Activated CD4-positive, alpha-beta T cell treated with anti-CD3 and anti-CD28 coated beads for 36 hours (primary cell): ENCODE measurements at places on chromosomes 6 and 20.

DNA sequence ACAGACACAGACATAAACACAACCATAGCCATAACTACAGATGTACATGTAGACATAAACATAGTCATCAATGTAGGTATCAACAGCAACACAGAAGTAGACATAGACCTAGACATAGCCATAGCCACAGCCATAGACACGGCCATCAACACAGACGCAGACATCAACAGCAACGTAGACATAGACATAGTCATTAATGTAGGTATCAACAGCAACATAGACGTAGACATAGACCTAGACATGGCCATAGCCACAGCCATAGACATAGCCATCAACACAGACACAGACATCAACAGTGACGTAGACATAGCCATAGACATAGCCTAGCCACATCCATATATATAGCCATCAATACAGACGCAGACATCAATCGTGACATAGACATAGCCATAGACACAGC is 258.3 kb upstream of the FOXQ1 start:
- DNase-seq = no peak

- DNase-seq = no peak
Observed at GRCh38 chr20:11229772-11230171, 556.0 kb upstream of the JAG1 start.

DNA sequence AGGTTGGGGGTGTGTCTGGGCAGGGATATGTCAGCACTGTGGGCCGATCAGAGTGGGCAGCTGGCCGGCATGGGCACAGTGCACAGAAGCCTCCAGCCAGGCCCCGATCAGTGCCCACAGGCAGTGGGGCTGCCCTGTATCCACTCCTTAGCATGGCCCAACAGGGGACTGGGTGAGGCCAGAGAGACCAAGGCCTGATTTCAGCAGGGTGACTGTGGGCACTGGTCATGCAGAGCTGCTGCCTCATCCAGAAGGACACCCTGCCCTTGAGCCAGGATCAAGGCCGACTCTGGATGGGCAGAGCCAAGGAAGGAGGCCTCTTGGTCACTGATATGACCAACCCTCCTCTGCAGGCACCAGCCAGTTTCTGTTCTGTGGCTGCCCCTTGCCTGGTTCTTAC is 159.7 kb downstream of the CDH4 start:
- DNase-seq = no peak

GRCh38 chr6:53300656-53301551 is 47.8 kb downstream of the ELOVL5 start:
- peak; percentile 41 for DNase-seq

DNA sequence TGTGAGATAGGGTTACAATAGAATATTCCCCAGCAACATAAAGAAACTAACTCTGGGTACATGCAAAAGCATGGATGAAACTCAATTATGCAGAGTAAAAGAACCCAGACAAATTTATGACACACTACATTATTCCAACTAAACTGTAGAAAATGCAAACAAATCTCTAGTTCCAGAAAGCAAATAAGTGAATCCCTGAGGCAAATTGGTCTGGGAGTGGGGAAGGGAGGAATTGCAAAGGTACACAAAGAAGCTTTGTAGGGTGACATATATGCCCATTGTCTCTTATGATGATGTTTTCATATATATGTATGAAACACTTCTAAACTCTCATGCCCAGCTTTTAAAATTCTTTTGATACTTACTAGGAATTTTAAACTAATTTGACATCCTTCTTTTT is 266.0 kb downstream of the CDKAL1 start:
- DNase-seq = no peak

DNA sequence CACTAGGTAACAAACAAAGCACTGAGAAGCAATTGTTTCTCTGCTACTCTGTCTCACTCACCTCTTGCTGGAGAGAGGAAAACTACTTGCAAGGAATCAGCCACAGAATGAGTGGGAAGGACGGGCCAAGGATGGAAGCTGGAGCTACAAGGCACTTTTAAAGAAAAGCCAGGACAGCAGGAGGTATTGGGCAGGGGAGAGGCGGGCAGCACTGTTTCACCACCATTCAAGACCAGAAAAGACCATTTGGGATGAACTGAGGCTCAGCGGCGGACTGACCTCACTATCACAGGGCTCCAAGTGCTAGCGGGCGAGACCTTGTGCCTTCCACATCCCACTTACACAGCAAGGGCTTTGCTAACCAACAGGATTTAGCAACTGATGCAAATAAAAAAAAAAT is 137.4 kb downstream of the IPCEF1 start:
- no peak for DNase-seq

DNA sequence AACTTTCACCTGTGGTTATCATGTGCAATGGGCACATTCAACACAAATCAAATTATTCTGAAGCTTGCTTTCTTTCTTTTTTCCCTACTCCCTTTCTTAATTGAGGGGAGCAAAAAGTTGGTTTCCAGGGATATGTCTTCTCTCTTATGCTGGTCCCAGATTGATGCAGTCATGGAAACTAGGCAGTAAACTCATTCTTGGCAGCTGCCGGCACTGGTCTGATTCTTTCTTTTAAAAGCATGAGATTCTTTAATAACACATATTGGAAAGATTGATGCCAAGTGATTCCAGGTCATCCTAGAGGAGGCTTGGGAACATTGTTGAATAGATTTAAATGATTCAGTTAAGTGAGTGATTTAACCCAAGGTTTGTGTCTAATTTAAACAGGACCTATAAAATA is 29.0 kb downstream of the PTPRA start:
- DNase-seq = no peak

DNA sequence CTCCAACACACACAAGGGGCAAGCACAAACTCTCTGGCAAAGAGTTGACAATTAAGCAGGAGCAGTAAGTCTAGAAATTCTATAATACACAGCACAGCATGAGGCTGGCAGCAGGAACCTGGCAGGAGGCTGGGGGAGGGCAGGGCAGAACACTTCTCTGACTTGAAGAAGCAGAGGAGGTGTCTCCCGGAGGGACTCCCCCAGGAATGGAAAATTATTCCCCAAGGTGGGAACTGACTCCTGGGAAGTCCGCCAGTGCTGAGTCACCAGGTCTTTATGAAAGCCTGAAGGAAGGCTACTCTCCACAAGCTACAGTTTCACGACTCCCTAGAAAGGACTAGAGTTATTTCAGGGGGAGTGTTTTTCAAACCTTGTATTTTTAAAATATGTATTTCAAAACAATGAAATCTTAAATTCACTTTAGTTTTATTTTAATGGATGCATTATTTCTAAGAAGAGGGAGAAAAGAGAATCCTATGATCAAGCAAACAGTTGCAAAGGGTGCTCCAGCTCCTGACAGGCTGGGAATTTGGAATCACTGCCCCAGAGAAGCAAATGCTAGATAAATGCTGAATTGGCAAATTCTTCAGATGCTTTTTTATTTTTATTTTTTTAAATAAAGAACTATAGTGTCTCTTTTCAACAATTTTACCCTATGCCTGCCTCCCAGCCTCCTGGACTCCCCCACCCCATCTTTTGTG is 192.8 kb downstream of the LY86 start:
- DNase-seq = no peak

DNA sequence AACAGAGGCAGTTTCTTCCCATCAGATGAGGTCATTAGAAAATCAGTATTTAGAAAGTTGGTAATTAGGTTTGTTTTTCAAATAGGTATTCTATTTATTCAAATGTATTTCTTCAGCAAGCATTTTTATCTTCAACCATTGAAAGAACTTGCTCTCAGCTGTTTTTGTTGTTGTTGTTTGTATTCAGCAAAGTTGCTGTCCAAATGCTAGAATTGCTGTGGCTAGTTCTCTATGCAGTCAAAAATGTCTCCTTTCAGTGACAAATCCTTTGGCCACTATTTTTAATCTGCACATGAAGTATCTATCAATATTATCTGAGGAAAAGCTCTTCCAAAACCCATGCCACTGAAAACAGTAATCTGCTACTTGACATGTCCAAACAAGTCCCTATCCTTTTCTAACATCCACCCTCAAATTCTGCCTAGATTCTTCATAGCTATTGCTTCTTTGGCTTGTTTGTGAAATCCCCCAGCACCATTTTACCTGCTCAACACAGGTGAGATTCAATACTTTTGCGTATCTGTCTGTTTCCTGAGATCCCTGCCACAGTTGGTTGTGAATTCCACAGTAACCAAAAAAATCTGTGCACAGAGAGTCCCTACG is 1005.4 kb downstream of the GRIK2 start:
- no peak for DNase-seq

DNA sequence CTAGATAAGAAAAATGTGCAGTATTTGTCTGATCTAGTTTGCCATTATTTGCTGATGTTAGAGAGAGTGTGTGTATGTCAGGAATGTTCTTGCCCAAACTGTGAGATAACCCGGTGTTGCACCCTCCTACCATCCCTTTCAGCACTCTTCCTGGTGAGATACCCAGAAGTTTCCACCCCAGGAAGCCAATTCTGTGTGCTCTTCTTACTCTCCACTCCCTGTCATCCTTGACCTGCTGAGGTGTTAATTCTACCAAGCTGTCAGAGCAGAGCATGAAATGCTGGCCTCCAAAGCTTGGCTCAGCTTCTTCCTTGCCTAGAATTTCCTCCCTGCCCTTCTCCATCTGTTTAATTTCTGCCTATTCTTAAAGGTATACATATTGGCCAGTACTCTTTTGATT is 237.3 kb upstream of the CNR1 start:
- DNase-seq = no peak

- DNase-seq = no peak
Observed at GRCh38 chr6:81999270-81999669, 246.8 kb upstream of the TENT5A start.

DNA sequence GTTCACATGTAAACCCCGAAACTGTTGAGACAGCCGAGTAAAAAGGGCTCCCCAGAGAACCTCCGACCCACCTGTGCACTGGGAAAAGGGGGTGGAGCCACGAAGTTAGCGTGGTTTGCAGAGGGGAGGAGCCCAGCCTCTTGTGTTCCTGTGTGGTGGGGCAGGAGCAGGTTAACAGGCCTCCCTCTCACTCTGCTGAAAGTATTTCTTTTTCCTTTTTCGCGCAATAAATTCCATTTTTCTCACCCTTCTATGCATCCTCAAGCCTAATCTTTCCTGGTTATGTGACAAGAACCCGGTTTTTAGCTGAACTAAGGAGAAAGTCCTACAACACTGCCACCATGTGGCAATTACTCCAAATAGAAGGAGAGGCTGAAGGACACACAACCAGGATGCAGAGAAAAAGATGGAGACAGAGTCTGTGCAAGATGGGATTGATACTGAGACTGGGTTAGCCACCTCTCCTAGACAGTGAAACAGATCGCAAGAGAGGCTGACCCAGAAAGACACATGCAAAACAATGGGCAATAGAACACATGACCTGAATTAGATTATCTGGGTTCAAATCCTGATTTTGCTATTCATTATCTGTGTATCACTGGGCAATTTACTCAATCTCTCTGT is 168.7 kb upstream of the PRSS16 start:
- DNase-seq = peak; percentile 48

DNA sequence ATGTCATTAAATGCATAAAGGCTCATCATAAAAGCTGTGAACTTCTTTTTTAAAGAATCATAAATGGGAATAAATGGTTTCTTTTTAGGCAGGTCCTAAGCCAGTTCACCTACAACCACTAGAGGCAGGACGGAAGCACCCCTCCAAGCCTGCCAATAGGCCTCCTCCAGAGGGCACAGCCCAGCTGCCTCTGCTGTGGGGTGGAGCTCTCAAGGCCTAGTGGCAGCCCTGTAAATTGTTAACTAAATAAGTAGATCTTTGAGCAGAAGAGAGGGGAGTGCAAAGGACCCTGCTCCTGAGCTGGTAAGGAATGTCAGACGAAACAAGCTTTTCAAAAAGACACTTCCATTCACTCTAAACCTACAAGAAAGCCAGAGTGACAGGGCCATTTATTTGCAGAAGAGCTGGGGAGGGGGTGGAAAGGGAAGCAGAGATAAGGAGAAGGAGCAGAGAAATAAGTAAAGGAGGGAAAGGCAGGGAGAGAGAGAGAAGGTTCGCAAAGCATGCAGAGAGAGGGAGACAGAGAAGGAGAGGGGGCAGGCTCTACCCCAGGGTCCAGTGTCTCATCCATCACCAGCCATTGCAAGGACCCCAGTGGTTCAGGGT is 18.0 kb upstream of the MAFB start:
- peak; percentile 15 for DNase-seq

GRCh38 chr6:154928325-154928922 is 66.7 kb upstream of the TIAM2 start:
- peak; percentile 82 for DNase-seq

DNA sequence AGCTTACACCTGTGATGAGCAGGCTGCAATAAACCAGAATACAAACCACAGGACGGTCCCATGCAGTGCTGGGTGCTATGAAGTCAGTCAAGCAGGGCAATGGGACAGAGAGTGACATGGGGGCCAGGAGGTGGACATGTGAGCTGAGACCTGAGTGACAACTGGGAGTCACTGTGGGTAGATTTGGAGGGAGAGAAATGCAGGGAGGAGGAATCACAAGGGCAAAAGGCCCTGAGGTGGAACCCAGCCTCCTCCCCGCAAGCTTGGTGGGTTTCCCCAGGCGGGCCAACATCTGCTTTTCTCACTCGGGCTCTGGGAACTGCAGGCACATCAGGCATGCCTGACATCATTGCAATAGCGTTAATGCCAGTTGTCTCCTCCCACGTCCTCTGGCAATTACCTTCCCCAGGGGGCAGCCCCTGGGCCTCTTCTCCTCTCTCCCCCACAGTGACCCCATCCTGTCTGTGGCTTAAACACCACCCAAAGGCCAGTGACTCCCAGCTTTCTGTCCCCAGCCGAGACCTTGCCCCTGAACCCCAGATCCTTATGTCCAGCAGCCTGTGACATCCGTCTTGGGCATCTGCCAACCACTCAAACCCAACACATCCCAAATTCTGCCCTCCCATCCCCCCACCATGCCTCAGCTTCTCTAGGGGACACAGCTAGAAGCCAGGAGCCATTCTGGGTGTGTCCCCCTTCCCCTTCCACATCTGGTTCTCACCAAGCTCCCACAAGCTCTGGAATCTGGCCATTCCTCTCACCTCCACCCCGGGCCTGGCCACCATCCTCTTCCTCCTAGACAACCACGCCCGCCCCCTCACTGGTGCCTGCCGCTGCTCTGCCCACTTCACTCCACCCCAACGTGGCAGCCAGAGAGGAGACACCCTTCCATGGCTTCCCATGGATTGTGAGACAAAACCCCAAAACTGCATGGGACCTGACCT is 28.2 kb downstream of the PDRG1 start:
- peak; percentile 11 for DNase-seq

DNA sequence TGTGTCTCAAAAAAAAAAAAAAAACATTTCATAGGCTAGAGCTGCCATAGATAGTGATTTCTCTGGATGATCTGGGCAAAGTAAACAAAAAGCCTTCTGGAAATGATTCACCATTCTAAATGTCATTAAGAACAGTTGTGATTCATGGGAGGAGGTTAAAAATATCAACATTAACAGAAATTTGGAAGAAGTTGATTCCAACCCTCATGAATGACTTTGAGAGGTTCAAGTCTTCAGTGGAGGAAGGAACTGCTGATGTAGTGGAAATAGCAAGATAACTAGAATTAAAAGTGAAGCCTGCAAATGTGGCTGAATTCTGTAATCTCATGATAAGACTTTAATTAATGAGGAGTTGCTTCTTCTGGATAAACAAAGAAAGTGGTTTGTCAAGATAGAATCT is 26.8 kb upstream of the MMP24 start:
- no peak for DNase-seq

GRCh38 chr6:103153016-103153415 is 1706.7 kb downstream of the HACE1 start:
- DNase-seq = no peak

GRCh38 chr20:49507741-49508434 is 25.4 kb upstream of the KCNB1 start:
- DNase-seq = no peak

GRCh38 chr6:168438783-168439520 is 2.0 kb upstream of the SMOC2 start:
- no peak for DNase-seq
